ENCODE measurements at places on chromosomes 1 and 21.

DNA sequence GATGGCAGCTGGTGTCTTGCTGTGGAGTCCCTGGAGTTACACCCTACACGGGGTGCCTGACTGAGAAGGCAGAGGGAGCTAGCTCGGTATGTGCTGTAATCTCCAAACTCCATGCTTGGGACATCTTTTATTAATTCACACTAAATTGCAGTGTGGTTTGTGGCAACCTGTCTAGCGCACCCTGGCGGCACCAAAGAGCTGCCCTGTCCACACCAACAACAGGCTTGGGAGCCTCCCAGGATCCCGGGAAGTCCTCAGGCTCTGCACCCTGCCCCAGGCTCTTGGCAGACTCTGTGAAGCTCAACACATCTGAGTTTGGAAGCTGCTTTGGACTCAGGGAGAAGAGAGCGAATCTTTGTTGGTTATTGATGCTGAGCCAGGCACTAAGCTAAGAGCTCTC, 138.9 kb downstream of the IGSF21 start:
- no peak for DNase-seq

DNA sequence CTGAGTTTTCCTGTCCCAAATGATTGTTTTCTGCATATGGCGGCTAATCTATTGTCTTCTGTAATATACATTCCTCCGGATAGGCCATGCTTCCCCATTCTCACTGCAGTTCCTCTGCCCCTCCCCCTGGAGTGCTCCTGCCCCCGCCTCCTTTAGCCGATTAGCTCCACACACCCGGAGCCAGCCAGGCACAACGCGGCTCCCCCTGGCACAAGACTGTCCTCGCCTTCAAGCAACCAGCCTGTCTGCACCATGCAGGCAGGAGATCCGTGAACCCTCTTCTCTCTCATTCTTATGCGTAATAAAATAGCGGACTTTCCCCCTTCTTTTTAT, 18.0 kb downstream of the SERTAD4 start:
- no peak for DNase-seq

GRCh38 chr1:154696456-154696855, 88.5 kb upstream of the ADAR start:
- no peak for DNase-seq

DNA sequence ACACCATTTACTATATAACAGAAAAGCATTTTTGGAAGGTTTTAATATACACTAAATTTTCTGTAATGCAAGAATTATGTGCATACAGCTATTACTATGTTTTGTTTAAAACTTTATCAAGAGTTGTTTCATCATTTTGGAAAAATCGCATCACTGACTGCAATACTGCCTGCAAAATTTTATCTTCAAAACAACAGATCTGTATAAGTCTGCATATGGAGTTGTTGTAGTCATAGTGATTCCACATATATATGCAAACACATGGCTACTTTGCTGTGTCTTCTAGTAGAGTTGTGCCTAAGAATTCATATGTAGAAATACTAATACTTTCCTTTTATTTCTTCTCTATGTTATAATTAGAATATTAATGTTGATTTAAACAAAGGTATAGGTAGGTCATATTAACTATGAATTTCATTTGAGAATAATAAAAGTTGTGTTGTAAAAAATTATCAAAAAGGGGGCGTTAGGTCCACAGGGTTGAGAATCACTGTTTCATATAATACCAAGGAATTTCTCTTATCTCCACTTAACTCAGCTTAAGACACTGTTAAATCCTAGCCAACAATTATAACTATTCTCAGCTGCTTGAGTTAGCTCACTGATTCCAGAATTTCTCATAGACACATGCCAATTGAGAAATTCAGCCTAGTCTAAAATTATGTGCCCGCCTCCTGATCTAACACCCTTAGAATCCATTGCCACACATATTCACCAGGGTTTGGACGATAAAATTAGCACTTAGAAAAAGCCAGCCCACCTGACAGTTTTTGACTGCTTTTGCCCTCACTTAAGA, 22.9 kb upstream of the LAMC1 start:
- DNase-seq: no peak
